ENCODE measurements at places on chromosomes 4 and X. TPM values are rescaled to one million over a fixed set of nuclear protein-coding genes. Genes with fewer than 3 reads are reported as not detected.

The TCEAL7 gene
- 13.7 TPM for total RNA-seq

The CT45A10 gene
- total RNA-seq, result not detected

The FAM120C gene
- total RNA-seq, result 5.9 TPM

The RBMXL3 gene
- total RNA-seq, result not detected

The TDO2 gene
- total RNA-seq, result not detected

The LUZP4 gene
- total RNA-seq, result not detected

The NOX1 gene
- total RNA-seq, result 0.31 TPM

The L1CAM gene
- total RNA-seq, result 25.8 TPM

The TMSB15C gene
- 1.9 TPM for total RNA-seq

The VMA21 gene
- total RNA-seq, result 22.6 TPM

The PHKA2 gene
- 12.2 TPM for total RNA-seq

The RNF212 gene
- total RNA-seq, result 6.9 TPM

GRCh38 chr4:73308286-73308685, 49.7 kb upstream of the ANKRD17 start:
- ATAC-seq, result no peak

DNA sequence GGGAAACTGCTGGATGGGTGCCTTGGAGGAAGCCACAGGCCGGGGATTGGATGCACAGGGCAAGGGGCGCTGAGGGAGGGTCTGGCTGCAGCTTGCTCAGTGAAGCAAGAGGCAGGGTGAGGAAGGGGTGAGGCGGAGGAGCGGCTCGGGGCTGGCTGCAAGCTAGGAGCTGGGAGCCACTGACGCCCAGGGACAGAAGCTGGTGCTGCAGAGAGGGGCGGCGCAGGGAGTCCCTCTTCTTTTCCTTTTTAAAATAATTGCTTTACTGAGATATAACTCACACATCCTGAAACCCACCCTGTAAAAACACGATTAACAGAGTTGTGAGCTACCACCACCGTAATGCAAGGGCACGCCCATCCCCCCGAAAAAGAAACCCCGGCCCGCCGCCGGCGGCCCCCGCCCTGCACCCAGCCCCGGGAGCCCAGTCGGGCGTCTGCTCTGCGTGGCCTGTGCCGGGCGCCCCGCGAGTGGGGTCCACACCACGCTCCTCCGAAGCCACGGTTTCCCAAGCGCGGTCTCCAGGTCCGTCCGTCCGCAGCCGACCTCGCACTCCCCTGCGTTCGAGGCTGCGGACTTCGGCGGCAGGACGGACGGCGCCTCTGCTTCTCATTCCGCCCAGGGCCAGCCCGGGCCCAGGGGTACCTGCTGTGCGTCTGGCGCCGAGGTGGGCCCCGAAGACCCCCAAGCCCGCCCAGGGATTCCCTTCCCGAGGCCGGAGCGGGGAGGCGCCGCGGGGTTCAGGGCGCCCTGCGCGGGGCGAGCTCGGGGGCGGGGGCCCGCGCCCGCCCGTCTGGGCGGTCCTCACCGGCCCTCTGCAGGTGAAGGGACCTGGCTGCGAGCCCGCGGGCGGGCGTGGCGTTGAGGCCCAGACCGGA, 866 bp upstream of the UVSSA start:
- ATAC-seq, result peak; percentile 6

- ATAC-seq, result no peak
Observed at GRCh38 chrX:69207216-69207615, 42.0 kb upstream of the PJA1 start.

- no peak for ATAC-seq
Observed at GRCh38 chrX:153646620-153647373, at the start of gene DUSP9. TSS of gene DUSP9 (plus strand) at chrX:153647203. CDS start at chrX:153647954, 751 bp downstream.

GRCh38 chrX:140602140-140602539, 97.3 kb upstream of the SOX3 start:
- no peak for ATAC-seq

DNA sequence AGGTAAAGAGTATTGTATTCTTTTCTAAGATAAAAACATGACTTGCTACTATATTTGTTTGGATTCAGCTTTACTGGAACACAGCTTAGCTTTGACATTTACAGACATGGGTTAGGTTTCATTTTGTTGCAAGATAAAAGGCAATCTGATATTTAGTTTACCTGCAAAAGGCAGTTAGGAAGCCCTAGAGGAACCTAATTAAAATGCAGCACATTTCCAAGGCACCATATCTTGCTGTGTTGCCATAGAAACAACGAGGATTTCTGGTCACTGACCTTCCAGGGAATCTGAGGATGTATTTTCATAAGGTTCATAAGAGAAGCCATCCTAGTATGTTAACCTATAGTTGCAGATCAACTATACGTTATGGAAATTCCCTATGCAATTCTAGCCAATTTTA, 116.0 kb downstream of the SNCA start:
- no peak for ATAC-seq

DNA sequence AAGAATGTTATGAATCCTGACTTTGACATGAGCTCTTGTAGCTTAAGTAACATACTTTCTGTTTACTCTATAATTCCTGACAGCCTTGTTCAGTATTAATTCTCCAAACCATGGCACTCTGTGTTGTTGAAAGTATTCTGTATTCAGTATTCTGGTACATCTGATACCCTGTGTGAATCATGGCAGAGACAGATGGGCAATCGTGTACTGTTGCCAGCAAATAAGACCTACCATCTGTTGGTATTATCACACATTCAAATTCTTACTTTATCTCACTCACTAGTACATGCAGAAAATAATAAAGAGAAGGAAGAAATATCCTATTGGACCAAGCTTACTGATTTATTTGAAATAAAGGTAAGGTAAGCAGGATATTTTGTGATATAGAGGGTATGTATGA, 7.9 kb downstream of the MBTPS2 start:
- ATAC-seq, result no peak

GRCh38 chrX:69293776-69294601, 128.7 kb upstream of the PJA1 start:
- ATAC-seq, result no peak

- ATAC-seq, result no peak
Observed at GRCh38 chr4:139532947-139533346, 23.1 kb downstream of the SETD7 start.

DNA sequence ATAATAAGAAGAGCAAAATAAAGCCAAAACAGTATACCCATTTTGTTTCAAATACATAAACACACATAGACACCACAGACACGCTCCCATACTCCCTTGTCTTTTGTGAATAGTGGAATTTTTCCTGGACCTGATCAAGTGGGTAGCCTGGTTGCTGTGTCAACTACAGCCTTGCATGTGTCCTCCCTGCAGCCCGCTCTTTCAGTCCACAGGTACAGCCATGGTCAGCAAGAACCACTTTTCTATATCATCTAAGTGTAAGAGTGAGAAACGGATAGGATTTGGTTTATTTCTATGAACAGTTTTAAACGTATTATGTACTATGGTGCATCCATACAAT, 9.8 kb downstream of the PWWP3B start:
- ATAC-seq, result no peak

GRCh38 chrX:24099394-24099793, 44.6 kb downstream of the EIF2S3 start:
- no peak for ATAC-seq

DNA sequence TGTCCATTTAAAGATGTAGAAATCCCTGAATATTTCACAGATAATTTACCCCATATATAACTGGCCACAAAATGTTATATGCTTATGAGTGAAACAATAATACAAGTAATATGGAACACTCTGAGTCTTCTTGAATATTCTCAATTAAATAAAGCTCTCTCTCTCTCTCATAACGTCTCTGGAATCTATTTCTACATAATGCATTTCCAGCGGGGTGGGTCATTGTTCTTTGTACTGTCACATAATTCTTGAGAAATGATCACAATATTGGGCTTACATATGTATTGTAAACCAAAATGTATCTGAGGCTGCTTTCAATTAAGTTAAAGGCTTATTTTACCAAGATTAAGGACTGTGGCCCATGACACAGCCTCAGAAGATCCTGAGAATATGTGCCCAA, 596.3 kb downstream of the FAT4 start:
- ATAC-seq, result no peak

- no peak for ATAC-seq
Observed at GRCh38 chr4:180304321-180304720, 1938.9 kb upstream of the TENM3 start.

DNA sequence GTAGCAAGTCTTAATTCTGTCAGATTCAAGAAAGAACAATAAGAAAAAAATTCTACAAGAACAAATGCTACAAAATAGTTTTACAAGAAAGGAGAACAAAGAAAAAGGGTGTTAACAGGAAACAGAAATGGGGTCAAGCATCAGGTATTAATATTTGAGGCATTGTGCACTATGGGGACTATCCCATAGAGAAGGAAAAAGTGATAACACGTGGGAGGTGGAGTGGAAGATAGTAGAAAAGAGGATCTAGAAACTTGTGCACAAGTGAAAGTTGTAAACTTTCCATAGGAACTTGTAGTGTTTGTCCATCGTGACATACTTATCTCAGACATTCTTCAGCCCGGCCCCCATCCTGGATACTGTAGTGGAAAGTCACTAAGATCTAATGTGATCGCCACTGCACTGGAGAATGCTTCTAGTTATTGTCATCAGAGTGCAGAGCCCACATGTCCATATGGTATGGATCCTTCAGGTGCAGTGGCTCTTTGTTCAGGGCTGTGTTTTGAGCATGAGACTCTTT, 15.4 kb upstream of the NFXL1 start:
- no peak for ATAC-seq
